ENCODE measurements at places on chromosomes 5 and 9.

GRCh38 chr9:105362470-105362869 lies 85.4 kb upstream of the FSD1L start:
- DNase-seq: no peak

- DNase-seq: no peak
These were observed 707.2 kb downstream of the MTRR start for GRCh38 chr5:8576178-8576577.

DNA sequence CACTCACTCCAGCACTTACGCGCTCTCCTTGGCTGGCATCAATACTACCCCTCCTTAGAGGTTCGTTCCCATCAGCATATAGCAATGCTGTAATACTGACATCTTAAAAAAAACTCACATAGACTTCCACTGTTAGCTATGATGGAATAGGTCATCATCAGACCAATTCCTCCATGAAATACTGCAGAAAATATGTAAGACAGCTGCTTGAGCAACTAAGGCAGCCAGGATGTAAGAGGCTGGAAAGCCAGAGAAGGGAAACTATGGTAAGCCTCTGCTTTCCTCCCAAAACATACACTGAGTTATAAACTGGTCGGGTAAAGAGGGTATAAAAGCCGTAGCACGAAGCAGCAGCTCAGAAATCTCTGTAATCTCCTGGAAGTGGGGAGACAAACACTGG lies 33.5 kb downstream of the AUH start:
- DNase-seq: no peak

DNA sequence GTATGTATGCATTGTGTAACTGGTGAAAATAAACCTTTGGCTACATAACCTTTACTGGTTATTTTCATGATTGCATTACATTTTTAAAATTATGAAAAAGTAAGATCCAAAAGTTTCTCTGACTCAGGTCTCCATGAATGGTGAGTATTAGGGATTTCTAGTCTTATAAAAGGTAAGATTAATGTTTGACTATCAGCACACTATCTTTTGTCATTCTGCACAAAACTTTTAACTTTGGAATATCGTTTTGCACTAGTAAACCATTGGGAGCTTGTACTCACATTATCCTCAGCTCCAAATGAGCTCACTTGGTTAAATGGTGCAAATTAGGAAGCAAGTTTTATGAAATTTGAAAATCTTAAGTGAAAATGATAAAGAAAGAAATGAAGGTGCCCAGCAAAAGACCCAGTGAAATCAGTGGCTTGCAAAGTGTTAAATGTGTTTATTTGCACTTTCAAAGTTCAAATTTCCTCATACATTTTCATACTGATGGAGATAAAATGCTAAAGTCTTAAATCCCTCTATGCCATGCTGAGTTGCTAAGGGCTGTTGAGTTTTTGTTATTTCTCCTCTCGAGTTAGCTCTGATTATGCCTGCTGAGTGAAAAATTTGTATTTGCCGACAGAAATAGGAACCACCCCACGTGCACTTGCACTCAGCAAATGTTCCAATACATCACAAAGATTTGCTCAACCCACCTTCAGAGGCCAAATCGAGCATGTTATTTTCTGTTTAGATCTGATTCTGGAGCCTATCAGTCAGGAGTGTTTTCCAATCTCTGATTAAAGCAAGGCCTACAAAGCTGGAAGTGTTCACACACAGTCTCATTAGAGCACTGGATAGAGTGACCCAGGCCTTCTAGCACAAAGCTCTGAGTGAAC lies 885.7 kb downstream of the NR2F1-AS1 start:
- no peak for DNase-seq

- DNase-seq: no peak
These were observed 31.9 kb upstream of the SSBP2 start for GRCh38 chr5:81782811-81783210.

Measured in bone marrow (tissue), 2 donors.